ENCODE measurements at places on chromosomes 1 and 21. TPM values are rescaled to one million over a fixed set of nuclear protein-coding genes. Genes with fewer than 3 reads are reported as not detected.
A peak's percentile ranks its signal among the peaks of the same experiment; 100 is the strongest.

Gene CCDC27
- total RNA-seq: not detected

DNA sequence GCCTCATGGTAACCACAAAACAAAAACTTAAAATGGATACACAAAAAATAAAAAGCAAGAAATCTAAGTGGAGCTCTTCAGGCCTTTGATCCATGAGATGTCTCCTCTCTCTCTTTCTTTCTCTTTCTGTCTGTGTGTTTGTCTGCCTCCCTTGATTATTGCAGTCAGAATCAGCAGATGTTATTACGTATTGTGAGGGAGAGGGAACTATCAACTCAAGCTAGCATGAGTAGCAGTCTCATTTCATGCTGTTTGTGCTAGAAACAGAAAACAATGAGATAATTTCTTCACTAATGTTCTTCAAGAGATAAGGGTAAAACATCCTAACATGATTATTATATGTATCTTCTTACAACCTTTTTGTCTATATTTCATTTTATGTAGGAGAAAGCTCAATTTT is 103.7 kb upstream of the PDC start:
- DNase-seq: no peak
- no peak overlapping the region for H3K4me3 ChIP-seq
- no peaks in the 10 kb centered on the region for H3K4me1 ChIP-seq
- no peaks in the 10 kb centered on the region for H3K27me3 ChIP-seq
- H3K36me3 ChIP-seq: no peaks in the 10 kb centered on the region
- no peak overlapping the region for H3K27ac ChIP-seq

Gene APH1A
- 128 TPM for total RNA-seq

- peak overlapping the region; percentile 96 for H3K4me3 ChIP-seq
- H3K4me1 ChIP-seq: peaks cover 12% of the 10 kb centered on the region
- no peak for DNase-seq
- peaks cover 6% of the 10 kb centered on the region for H3K36me3 ChIP-seq
- no peaks in the 10 kb centered on the region for H3K27me3 ChIP-seq
- peak overlapping the region; percentile 96 for H3K27ac ChIP-seq
Observed at GRCh38 chr1:11098931-11099309, 749 bp downstream of the EXOSC10 start.

DNA sequence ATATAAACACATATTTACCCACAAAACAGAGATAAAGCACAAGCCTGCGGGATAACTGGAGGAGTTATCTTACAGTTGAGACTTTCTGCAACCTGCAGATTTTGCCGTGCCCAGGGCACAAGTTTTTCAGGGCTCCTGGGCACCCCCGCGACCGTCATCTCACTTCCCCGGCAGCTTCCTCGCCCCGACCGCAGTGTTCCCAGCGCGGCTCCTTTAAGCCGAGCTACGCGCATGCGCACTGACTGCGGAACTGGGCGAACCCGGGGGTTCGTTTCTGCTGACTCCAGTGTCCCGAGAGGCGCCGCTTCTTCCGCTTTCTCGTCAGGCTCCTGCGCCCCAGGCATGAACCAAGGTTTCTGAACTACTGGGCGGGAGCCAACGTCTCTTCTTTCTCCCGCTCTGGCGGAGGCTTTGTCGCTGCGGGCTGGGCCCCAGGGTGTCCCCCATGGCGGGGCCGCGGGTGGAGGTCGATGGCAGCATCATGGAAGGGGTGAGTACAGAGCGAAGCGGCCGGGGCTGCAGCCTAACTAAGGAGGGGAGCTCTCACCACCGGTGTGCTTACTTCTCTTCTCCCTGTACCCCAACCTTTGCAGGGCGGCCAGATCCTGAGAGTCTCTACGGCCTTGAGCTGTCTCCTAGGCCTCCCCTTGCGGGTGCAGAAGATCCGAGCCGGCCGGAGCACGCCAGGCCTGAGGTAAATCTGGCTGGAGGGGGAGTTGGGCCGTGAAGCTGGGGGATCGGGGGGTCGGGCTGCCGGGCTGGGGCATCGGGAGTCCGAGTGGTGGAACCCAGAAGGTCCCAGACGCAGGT is at the start of gene RTCA:
RTCA (plus strand) TSS at position 286 of the 810 bp plus-strand sequence; CDS start at position 446, 160 bp downstream.
- peak within 1 kb of the TSS; percentile 96 for H3K27ac ChIP-seq
- peak within 1 kb of the TSS; percentile 94 for H3K4me3 ChIP-seq
- no peaks in the 10 kb centered on the region for H3K27me3 ChIP-seq
- peak; percentile 95 for DNase-seq
- H3K36me3 ChIP-seq: peaks cover 32% of the 10 kb centered on the region

DNA sequence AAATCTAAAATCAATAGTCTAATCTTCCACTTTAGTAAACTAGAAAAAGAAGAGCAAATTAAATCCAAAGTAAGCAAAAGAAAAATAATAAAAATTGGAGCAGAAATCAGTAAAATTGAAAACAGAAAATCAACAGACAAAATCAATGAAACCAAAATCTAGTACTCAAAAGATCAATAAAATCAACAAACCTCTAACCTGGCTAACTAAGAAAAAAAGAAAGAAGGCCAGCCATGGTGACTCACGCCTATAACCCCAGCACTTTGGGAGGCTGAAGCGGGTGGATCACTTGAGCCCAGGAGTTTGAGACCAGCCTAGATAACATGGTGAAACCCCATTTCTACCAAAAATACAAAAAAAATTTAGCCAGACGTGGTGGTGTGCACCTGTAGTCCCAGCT is 22.8 kb downstream of the PDIK1L start:
- no peak for DNase-seq
- H3K4me1 ChIP-seq: peaks cover 15% of the 10 kb centered on the region
- H3K4me3 ChIP-seq: no peak overlapping the region
- no peak overlapping the region for H3K27ac ChIP-seq

DNA sequence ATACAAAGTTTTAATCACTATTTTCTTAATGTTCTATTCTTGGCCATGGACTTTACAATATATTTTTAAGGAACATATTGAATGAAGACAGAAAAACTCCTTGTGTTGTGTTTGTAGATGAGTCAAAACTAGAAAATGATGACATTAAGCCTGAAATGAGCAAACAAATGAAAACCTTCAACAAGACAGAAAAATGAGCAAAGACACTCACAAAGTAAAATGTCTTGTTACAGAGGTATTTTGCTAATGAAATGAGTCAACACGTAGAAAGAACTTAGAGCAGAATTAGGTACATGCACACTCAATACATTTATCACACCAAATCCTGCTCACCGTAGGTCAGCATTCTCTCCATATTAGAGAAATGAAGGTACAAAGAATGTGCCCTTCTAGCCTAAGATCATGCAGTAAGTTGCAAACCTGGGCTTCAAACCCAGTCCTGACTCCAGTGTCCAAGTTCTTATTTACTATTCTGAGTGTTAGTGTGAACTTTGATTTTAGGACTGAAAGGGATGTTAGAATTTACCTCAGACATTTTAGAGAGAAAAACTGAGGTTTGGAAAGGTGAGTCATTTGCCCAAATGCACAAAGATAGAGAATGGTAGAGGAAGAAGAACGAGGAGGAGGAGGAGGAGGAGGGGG is 133.9 kb upstream of the SGIP1 start:
- DNase-seq: no peak
- H3K36me3 ChIP-seq: peaks cover 6% of the 10 kb centered on the region
- H3K4me1 ChIP-seq: peaks cover 19% of the 10 kb centered on the region
- H3K27me3 ChIP-seq: peaks cover 2% of the 10 kb centered on the region
- H3K27ac ChIP-seq: peak overlapping the region; percentile 23

DNA sequence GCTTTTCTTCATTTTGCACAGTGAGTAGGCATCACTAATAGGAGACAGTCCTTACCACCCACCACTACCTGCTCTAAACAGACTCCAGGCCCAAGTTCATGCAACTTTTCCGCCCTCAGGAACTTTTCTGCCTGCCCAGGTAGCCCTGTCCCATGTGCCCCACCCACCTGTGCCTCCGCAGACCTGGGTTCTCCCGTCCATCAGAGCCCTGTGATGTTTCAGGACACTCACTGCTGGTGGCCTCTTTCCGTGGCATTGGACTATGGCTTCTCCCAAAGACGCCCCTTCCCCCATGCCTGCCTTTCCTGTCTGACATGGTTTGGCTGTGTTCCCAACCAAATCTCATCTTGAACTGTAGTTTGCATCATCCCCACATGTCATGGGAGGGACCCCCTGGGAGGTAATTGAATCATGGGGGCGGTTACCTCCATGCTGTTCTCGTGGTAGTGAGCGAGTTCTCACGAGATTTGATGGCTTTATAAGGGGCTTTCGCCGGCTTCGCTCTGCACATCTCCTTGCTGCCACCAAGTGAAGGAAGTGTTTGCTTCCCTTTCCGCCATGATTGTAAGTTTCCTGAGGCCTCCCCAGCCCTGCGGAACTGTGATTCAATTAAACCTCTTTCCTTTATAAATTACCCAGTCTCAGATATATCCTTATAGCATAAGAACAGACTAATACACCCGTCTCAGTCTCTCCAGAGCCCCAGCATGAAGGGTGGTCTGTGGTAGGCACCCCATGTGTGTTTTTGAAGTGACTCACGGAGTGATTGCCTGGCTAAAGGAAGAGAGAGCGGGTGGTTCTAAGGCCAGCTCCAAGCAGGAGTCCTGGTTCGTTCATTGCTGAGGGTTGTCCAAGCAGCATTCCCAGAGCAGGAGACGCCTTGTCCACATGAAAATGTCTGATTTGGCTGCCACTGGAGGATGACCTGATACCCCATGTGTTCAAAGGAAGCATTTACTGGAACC is 86.0 kb upstream of the ZBTB40 start:
- peaks cover 14% of the 10 kb centered on the region for H3K27me3 ChIP-seq
- no peak overlapping the region for H3K4me3 ChIP-seq
- no peak for DNase-seq
- no peak overlapping the region for H3K27ac ChIP-seq
- no peaks in the 10 kb centered on the region for H3K36me3 ChIP-seq
- no peaks in the 10 kb centered on the region for H3K4me1 ChIP-seq

DNA sequence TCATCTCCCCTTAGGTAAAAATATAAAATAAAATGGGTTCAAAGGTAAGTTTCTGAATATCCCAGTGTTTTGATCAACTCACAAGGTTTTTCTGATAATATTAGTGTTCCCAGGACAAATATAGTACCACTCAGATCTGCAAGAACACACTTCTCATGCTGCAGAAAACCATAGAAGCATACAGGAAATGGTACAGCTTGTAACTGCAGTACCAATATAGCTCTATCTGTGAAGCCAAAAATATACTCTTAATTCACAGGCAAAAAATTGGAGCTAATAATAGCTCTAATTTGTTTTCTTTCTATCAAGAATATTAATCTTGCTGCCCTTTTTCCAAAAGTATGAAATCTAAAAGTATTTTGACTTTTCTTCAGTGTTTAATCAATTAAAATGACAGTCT is 13.2 kb downstream of the VPS45 start:
- H3K27ac ChIP-seq: no peak overlapping the region
- DNase-seq: no peak
- H3K4me1 ChIP-seq: peaks cover 17% of the 10 kb centered on the region
- H3K27me3 ChIP-seq: no peaks in the 10 kb centered on the region
- H3K36me3 ChIP-seq: peaks cover 46% of the 10 kb centered on the region

DNA sequence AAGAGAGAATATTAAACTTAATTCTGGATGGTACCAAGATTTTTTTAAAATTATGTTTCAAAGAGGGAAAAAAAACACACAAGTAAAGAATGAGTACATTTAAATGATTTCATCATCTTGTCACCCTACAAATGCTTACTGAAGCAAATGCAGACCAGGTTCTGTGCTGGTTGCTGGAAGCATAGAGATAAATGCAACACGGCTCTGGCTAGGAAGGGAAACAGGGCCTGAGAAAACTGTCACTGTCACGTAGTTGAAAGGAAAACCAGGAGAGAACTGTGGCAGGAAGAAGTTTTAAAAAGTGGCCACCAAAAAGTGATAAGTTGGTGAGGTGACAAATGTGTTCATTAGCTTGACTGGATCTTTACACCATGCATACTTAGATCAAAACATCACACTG is 336.9 kb upstream of the NFIA start:
- DNase-seq: no peak
- no peaks in the 10 kb centered on the region for H3K36me3 ChIP-seq
- H3K4me1 ChIP-seq: no peaks in the 10 kb centered on the region
- no peak overlapping the region for H3K27ac ChIP-seq

DNA sequence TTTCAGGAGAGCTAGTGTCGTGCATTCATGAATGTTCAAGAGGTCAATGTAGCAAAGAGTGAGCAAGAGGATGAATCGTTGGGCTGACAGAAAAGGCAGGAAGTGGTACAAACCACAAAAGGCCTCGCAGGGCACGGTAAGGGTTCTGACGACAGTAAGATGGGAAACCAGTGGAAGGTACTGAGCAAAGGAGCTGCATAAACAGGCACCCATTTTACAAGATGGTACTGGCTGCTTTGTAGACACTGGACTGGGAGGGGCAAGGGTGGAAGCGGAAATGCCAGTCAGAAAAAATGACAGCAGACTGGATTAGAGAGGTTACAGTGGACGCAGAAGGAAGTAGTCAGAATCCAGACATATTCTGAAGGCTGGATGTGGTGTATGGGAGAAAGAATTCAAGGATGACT is 123.5 kb downstream of the PTPN14 start:
- peak overlapping the region; percentile 64 for H3K4me3 ChIP-seq
- H3K27ac ChIP-seq: peak overlapping the region; percentile 91
- DNase-seq: peak; percentile 66

DNA sequence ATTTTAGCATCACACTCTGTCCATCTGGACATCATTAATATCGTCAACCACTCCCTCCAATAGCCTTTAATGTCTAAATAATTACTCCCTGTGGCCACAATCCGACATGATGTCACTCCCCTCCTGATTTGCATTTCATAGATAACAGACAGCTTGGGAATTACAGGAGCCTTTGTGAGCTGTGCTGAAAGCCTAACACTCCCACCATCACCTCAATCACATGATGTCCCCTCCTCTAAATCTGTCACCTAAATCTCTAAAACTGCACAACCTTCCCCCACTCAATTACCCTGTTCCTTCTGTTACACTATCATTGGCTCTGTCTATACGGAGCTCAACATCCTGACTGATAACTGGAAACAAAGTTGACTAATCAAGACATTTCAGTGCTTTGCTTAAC is 14.3 kb downstream of the NHLH2 start:
- no peak overlapping the region for H3K4me3 ChIP-seq
- peaks cover 3% of the 10 kb centered on the region for H3K4me1 ChIP-seq
- no peak for DNase-seq
- no peak overlapping the region for H3K27ac ChIP-seq
- H3K27me3 ChIP-seq: peaks cover 50% of the 10 kb centered on the region

DNA sequence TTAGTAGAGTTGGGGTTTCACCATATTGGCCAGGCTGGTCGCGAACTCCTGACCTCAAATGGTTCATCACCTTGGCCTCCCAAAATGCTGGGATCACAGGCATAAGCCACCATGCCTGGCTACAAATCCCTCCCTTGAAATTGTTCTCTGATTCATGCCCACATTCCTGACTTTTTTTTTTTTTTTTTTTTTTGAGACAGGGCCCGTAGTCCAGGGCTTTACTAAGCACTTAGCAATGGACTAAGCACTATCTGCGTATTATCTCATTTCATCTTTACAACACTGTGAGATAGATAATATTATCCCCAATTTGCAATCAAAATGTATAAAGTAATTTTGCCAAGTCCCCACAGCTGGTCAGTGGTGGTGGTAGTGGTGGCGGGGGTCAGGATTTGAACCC is 58.9 kb downstream of the VWA5B1 start:
- peaks cover 22% of the 10 kb centered on the region for H3K27me3 ChIP-seq
- H3K36me3 ChIP-seq: no peaks in the 10 kb centered on the region
- H3K27ac ChIP-seq: no peak overlapping the region

Gene GPR161
- total RNA-seq: 0.20 TPM

Gene UBXN11
- 64.1 TPM for total RNA-seq

- H3K4me3 ChIP-seq: peak overlapping the region; percentile 77
- peaks cover 14% of the 10 kb centered on the region for H3K36me3 ChIP-seq
- peaks cover 55% of the 10 kb centered on the region for H3K4me1 ChIP-seq
- no peaks in the 10 kb centered on the region for H3K27me3 ChIP-seq
Observed at GRCh38 chr1:30759718-30760281, 2.2 kb upstream of the LAPTM5 start.

Gene TCEA3
- total RNA-seq: 20.4 TPM

- peaks cover 43% of the 10 kb centered on the region for H3K4me1 ChIP-seq
- peaks cover 10% of the 10 kb centered on the region for H3K36me3 ChIP-seq
- H3K4me3 ChIP-seq: peak overlapping the region; percentile 71
- no peaks in the 10 kb centered on the region for H3K27me3 ChIP-seq
- DNase-seq: no peak
- H3K27ac ChIP-seq: peak overlapping the region; percentile 85
Observed at GRCh38 chr21:42392731-42393442, 3.0 kb downstream of the TMPRSS3 start.

Gene LRRC3
- 3.0 TPM for total RNA-seq
